ENCODE measurements at places on chromosomes 5 and 9.

- peak; percentile 72 for DNase-seq
These were observed 25.0 kb upstream of the C5orf47 start for GRCh38 chr5:173963867-173964441.

DNA sequence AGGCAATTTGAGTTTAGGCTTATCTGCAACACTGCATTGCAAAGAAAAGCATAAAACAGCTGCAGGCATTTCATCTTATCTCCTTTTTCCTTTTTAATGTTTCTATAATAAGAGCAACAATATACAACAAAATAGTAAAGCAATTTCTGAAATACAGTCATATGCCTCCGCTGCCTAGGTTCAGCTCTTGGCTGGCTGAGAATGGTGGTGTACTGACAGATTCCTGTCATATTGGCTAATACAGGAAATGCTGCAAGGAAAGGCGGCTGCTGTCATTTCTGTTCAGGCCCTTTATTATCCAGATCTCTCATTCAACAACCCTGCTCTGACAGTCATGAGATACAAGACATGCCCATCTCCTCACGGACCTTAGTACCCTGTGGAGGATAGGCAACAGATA is 677.0 kb downstream of the TAF11L14 start:
- no peak for DNase-seq

DNA sequence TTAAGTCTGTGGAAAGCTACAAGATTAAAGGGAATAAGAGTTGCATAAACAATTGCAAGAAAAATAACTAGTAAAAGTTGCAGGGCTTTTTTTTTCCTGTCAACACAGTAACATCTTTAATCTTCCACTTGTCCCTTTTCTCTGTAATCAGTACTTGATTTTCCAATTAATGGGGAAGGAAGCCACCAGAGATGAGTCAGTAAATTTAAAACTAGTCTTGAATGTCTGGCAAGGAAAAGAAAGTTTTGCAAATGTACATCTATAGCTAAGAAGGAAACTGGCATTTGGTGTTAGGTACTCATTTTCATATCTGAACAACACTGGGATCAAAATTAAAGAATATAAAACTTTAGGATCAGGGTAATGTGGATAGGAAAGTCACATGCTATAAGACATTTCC is 17.1 kb downstream of the DAP start:
- no peak for DNase-seq

GRCh38 chr5:91174396-91174795 is 208.7 kb downstream of the ARRDC3 start:
- no peak for DNase-seq

- peak; percentile 90 for DNase-seq
These were observed 640.9 kb downstream of the SEMA5A start for GRCh38 chr5:8905021-8905420.

DNA sequence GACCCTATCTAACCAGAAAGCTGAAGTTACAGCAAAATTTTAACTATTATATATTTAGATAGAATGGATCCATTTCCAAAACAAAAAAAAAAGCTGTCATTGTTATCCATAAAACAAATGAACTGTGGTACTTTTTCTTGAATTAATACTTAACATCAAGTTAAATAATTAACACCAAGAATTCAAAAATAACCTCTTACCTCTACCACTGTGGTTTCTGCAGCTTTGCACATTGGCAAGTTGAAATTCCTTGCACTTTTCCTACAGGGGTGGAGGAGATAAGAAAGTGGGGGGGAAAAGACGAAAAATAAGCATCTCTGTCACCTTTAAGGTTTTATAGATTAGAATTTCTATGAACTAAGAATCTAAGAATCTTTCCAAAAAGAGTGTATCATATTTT is 30.0 kb downstream of the OXCT1 start:
- no peak for DNase-seq

GRCh38 chr5:82796643-82797416 is 280.4 kb downstream of the TMEM167A start:
- DNase-seq = no peak

GRCh38 chr5:74460694-74461093 is 179.8 kb downstream of the ENC1 start:
- no peak for DNase-seq

DNA sequence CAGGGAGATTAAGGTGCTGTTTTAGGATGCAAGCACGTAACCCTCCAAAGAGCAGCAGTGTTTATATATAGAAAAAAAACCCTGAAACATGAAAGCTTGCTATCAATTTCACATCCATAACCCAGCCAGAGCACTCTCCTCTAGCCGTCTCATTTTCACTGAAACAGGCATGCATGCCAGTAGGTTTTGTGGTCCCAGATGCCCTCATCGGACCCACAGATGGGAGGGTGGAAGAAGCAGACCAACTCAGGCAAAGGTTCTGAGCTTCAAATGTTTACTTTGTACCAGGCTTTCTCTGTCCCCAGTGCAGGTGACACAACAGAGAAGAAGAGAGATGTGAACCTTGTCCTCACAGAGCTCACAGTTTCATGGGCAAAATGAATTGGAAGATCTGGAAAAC is 127.4 kb upstream of the ATP10B start:
- DNase-seq = no peak

DNA sequence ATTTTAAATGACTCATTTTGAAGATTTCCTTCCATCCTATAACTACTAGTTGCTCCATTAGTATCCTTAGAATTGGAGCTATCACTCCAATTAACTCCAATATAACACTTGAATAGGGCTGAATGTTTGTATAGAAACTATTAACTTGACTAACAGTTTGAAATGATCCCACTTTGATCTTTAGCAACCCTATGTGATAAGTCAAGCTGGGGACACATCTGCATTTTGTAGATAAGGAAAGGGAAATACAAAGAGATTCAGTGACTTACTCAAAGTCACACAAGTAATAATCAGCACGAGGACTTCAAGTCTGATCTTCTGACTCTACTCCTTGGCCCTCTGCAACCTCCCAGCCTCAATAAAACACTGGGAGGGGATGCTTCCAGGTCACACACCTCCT is 101.1 kb downstream of the TMEM215 start:
- DNase-seq = no peak

- no peak for DNase-seq
These were observed 102.9 kb upstream of the FSTL4 start for GRCh38 chr5:133715216-133715615.

DNA sequence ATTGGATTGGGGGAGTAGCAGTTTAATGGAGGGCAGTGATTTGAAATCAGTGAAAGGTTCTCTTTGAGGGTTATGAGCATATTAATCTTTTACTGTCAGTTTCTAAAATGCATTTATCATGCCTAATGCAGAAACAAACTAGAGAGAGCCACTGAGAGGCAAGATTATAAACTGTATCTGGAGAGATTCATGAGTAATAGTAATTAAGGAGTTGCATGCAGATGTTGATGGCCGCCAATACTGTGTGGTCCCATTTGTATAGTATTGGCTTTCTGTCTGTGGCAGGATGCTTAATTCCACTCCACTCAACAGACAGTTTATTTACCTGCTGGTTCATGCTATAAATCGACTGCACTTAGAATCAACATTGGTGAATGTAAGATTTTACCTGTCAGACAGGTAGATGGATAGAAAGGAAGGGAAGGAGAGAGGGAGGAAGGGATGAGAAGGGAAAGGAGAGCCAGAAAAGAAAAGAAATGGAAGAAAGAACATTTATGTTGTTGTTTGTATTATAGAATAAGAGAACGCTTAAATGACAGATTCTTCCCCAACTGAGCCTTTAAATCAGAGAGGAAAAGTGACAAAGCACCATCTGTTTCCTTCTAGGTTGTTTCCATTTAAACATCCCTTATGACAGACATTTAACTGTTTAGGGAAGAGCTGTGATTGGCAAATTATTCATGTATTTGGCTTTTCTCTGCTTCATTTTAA is 146.5 kb downstream of the PAM start:
- DNase-seq = peak; percentile 5

DNA sequence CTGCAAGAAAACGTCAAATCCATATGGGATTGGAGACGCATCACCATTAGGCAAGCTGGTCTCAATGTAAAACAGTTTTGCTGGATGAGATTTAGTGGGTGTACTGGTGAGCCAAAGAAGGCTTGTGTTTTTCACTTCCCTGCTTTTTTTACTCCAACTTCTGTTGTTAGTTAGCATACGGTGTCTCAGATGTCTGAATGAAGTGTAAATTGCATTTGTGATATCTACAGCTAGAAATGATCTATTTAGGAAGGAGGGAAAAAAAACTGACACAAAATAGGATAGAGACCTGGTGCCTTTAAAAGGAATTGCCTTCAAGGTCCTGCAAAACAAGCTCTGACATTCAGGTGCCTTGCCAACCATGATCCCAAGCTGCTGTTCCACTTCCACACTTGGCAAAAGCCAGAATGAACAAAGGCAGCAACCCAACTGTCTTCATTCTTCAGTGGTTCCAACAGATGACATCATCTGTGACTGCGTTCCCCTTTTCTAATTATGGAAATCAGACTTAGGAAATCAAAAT is 104.2 kb upstream of the RAI14 start:
- no peak for DNase-seq

DNA sequence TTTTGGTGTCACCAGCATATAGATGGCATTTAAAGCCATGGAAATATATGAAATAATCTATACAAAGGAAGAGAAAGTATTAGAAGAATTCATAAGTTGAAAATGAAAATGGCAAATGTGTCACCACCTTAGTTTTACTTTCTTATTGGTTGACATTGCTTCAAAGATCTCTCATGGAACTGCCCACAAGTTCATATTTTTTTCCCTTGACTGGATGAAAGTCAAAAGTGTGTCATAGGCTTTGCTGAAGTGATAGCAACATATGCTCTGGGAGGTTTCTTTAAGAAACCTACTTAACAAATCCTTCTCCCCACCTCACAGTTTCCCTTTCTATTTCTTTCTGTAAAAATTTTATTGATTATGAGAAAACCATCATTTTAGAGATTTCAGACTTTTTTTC is 127.2 kb downstream of the VPS13A start:
- no peak for DNase-seq

GRCh38 chr5:141084487-141084989 is 9.9 kb upstream of the PCDHB2 start:
- peak; percentile 67 for DNase-seq

- no peak for DNase-seq
These were observed 5.6 kb downstream of the EXD3 start for GRCh38 chr9:137417161-137418021.

DNA sequence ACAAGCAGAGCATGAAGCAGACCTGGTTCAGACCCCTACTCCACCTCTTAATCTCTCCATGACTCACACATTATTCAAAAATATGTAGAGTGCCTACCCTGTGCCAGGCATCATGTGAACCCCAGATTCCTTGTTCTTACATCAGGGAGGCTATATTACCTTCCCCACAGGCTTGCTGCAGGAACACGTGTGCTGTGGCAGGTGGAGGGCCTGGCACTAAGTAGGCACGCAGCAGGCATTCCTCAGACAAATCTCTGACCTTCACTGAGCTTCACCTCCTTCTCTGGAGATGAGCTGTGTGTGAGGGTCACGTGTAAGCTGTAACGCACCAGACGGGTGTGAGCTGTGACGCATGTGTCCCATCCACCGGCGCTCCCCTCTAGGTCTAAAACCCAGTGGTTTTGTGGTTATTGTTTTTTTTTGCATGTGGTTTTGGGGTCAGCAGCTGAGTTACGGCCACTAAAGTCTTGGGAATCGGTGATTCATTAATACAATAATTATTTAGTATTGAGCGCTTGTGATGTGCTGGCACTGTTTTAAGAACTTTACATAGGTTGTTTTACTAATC is 30.3 kb downstream of the ANGPTL2 start:
- no peak for DNase-seq

DNA sequence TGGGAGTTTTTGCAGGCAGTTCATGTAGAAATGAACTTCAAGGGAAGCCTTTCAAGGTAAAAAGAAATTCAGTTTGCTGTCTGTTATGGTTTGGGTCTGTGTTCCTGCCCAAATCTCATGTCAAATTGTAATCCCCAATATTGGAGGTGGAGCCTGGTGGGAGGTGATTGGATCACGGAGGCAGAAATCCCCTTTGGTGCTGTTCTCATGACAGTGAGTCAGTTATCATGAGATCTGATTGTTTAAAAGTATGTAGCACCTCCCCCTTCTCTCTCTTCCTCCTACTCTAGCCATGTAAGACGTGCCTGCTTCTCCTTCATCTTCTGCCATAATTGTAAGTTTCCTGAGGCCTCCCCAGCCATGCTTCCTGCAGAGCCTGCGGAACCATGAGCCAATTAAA is 341.4 kb downstream of the ARHGEF28 start:
- DNase-seq = no peak

- no peak for DNase-seq
These were observed 8.3 kb upstream of the MED7 start for GRCh38 chr5:157150995-157151394.

DNA sequence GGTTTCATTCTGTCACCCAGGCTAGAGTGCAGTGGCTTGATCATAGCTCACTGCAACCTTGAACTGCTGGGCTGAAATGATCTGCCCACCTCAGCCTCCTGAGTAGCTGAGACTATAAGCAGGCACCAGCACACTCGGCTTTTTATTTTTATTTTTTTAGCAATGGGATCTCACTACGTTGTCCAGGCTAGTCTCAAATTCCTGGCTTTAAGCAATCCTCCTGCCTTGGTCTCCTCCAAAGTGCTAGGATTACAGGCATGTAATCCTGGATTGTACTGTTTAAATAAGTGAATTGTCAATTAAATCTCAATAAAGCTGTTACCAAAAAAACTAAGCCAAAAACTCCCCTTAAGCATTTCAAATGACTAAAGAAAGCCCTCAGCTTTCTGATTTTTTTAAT is 18.9 kb downstream of the GOLPH3 start:
- DNase-seq = no peak

DNA sequence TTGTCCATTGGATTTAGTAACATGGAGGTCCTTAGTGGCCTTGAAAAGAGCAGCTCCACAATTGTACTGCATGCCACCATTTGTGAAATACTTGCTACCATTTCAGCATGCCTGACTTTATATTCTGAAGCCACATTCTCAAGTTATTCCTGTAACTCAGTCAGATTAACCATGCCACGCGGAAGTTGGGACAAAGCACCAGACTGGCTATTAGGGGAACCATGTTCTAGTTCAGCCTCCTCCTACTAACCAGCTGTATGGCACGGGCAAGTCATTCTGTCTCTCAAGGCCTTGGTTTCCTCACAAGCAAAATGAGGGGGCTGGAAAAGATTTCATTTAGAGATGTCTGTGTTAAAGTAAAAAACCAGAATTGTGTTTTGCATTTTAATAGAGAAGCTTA is 418.0 kb downstream of the PLK2 start:
- DNase-seq = no peak

DNA sequence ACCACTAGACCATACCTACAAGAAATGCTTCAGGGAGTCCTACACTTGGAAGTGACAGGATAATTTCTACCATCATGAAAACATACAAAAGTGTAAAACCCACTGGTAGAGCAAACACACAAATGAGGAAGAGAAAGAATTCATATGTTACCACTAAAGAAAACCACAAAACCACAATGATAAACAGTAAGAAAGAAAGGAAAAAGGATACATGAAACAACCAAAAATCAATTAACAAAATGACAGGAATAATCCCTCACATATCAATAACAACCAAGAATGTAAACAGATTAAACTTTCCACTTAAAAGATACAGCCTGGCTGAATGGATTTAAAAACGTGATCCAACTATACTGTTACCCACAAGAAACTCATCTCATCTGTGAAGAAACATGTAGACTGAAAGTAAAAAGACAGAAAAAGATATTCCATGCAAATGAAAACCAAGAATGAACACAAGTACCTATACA is 83.4 kb downstream of the LPAR1 start:
- no peak for DNase-seq

Data from NCI-H2081 (cell line).